Inflammatory macrophage treated with lipopolysaccharide for 4 hours (primary cell): ENCODE measurements at places on chromosomes 6 and 20.
A peak's percentile ranks its signal among the peaks of the same experiment; 100 is the strongest.

DNA sequence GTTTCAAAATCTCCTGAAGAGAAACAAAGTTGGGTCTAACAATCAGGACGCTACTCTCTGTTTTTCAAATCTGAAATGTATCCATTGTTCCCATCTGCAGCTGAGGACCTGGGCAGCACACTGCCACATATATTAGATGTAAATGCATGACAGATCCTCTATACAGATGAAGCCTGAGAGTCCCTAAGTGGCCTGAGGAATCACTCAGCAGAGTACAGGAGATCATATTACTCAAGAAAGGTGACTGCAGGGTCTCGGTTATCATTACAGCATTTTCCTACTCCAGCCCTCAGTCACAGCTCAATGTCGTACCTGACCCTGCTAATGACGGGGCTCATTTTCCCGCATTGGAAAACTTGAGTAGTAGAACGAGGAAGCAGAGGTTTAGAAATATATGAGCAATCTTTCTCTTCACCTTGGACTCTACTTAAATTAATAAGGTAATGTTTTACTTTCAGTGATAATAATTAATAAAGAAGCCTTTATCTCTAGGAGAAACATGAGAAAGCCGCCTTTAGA is 256.2 kb upstream of the IRAK1BP1 start:
- no peak for DNase-seq

- no peak for DNase-seq
Observed at GRCh38 chr20:48933017-48933766, 11.7 kb downstream of the ARFGEF2 start.

- no peak for DNase-seq
Observed at GRCh38 chr6:109315341-109316110, 66.7 kb downstream of the CD164 start.

DNA sequence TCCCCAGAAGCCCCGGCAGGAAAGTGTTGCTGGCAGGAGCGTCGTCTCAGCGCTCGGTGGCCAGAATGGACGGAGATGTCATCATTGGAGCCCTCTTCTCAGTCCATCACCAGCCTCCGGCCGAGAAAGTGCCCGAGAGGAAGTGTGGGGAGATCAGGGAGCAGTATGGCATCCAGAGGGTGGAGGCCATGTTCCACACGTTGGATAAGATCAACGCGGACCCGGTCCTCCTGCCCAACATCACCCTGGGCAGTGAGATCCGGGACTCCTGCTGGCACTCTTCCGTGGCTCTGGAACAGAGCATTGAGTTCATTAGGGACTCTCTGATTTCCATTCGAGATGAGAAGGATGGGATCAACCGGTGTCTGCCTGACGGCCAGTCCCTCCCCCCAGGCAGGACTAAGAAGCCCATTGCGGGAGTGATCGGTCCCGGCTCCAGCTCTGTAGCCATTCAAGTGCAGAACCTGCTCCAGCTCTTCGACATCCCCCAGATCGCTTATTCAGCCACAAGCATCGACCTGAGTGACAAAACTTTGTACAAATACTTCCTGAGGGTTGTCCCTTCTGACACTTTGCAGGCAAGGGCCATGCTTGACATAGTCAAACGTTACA is 817 bp downstream of the GRM1 start:
- no peak for DNase-seq

DNA sequence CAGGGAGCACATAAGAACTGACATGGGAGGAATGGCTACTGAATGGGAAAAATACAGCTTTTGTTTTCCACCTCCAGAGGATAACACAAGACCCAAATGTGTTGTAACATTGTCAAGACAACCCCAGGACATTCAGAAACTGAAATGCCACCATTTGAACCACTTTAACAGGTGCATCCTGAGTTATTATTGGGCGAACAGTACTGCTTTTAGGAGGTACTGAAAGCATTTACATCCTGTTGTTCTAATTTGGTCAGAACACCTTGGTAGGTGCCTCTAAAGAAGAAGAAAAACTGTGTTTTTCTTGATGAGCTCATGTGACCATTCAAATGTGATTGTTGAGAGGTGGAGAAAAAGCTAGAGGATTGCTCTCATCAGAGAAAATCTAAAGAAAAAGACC is 6.4 kb upstream of the TXNDC5 start:
- no peak for DNase-seq

DNA sequence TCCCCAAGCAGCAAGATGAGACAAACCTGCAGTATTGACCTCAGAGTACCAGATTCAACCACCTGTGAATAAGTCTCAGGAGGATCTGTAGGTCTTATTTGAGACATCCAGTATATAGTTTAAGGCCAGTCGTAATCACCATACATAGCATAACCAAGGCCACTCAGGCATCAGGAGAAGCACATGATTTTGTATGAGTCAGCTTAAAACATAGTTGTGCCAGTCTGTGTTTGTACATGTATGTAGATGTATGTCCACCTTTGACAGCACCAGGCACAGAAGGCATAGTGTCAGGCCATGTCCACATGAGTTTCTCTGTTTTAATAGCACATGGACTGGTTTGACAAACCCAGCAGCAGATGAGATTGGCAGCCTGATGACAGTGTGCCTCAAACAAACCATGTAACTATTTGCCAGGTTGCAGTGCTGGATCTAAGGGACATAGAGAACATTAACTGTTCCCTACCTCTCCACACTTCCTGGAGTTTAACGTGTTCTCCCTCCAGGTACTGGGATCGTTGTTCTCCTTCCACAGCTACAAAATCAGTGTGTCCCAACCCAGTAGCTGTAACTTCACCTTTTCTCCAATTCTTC is 8.6 kb upstream of the ASIP start:
- no peak for DNase-seq

DNA sequence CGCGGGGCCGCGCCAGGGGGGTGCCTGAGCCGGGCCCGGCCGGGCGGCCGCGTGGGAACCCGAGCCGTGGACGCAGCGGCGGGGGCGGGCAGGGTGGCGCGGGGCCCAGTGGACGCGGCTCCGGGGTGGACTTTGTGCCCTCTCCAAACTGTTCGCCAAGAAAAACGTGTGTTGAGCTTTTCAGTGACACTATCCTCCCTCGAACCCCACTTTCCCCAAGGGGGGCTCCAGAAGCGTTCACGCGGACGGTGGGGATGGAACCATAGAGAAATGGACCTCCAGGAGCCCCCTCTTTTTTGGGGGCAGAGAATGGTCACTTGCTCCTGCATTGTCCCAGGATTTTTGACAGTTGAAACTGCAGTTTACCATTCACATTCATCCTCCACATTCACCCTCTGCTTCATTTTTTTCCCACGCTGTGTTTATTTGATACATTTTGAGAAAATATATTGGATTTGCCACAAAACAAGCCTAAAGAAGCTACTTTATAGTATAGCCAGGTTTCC is 2.9 kb upstream of the HIVEP1 start:
- no peak for DNase-seq

DNA sequence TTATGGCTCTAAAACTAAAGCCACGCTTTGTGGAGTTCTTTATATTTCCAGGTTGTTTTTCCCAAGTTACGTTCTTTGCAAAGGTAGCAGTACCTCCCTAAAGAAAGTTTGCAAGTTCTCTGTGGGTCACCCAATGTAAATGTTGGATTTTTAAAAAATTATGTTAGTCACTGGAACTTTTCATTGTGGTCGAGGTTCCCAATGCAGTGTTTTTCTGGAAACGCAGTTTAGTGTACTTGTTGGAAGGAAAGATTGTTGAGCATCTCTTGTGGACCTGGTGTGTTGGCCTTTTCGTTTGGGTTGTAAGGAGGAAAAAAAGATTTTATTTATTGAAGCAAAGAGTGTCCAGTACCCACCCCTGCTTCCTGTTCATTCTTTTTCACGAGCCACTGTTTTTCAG is 1.4 kb downstream of the TOP1 start:
- no peak for DNase-seq

DNA sequence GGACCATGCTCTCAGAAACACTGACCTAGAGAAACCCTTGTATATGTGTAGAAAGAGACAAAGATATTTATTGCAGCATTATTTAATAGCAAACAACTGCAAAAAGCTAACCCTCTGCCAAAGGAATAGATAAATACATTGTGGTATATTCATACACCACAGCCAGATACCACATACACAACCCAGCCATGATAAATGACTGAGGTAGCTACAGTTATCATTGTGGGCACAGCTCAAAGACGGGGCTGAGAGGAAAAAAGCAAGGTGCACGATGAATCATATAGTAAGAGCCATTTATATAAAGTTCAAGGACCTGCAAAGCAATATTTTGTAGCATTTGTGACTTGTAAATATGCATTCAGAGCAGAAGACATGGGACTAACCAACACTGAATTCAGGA is 30.8 kb downstream of the RSPO4 start:
- DNase-seq: no peak

- peak; percentile 44 for DNase-seq
Observed at GRCh38 chr6:158232316-158233213, 64.4 kb downstream of the GTF2H5 start.
